ENCODE measurements at places on chromosomes 11 and 22.

- DNase-seq, result no peak
These were observed 415.9 kb upstream of the CADM1 start for GRCh38 chr11:115920092-115920461.

GRCh38 chr11:5137014-5137413, 1.1 kb downstream of the OR52A5 start:
- no peak for DNase-seq

GRCh38 chr22:32697331-32697995, 104.0 kb upstream of the TIMP3 start:
- DNase-seq, result no peak

GRCh38 chr11:66567787-66568123, 651 bp downstream of the CTSF start:
- no peak for DNase-seq

GRCh38 chr11:118574636-118575035, 2.4 kb downstream of the ARCN1 start:
- no peak for DNase-seq

- DNase-seq, result no peak
These were observed 242.7 kb downstream of the LARGE1 start for GRCh38 chr22:33677536-33677935.

DNA sequence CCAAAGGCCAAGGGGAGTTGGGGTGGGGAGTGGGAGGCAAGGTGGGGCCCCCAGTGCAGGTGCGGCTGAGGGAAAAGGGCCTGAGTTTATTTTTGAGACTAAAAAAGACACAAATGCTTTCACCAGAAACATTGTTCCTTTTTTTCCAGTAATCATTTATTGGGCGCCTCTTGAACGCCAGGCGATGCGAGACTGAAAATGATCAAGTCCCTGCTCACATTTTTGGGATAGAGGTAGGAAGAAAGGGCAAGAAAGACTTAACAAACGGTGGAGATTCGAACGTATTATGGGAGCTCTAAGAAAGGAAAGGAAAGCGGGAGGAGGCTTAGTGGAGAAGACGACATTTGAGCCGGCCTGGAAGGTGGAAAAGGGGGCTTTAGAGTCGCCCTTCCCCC, 796 bp upstream of the SF3B2 start:
- DNase-seq, result no peak

- DNase-seq, result no peak
These were observed 497.5 kb downstream of the SOX6 start for GRCh38 chr11:15858881-15859280.

DNA sequence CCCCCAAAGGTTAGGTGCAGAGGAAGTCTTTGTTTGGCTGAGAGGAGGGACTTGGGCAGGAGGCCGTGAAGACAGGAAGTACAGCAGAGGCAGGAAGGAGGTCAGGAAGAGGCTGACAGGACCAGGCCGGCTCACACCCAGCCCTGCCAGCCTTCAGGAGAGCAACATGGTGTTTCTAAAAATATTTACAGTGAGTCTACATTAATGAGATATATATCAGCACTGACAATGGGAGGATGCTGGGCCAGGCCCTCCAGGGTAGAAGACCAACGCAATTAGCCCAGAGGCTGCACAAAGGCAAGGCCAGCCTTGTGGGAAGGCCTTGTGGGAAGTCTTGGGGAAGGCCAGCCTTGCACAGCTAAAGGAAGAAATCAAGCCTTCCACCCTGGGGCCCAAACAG, 7.9 kb upstream of the APLNR start:
- no peak for DNase-seq

GRCh38 chr11:108135845-108136544, 14.6 kb downstream of the ACAT1 start:
- DNase-seq, result no peak

DNA sequence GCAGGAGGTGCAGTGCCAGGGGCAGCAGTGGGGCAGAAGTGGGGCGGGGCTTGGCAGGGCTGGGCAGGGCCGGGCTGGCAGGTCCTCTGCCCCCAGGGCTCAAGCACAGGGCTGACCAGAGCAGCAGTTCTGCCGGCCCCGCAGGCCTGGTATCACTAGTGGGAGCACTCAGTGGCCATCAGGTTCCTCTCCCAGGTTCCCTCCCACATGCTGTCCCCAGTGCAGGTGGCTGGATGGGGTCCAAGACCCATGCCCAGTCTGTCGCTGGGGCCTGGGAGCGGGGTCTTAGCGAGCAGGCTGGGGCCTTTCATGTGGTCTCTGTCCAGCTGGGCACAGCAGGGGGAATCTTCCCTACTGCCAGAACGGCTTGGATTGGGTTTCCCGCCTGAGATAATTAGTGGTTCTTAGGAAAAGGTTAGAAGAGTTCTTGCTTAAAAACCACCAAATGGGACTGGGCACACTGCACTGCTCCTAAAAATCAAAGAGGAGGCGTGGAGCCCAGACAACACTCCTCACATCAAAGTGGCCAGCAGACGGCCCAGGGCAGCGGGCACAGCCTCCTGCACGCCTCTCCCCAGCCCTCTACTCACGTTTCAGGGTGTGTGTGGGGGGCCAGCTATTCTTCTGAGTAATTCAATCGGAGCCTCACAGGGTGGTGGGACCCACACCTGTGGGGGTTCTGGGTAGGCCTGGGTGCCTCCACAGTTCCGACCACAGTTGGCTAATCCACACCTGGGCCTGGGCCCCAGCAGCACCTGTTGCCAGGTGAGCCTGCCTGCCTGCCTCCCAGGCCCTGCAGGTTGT, 45.6 kb downstream of the TPCN2 start:
- no peak for DNase-seq

DNA sequence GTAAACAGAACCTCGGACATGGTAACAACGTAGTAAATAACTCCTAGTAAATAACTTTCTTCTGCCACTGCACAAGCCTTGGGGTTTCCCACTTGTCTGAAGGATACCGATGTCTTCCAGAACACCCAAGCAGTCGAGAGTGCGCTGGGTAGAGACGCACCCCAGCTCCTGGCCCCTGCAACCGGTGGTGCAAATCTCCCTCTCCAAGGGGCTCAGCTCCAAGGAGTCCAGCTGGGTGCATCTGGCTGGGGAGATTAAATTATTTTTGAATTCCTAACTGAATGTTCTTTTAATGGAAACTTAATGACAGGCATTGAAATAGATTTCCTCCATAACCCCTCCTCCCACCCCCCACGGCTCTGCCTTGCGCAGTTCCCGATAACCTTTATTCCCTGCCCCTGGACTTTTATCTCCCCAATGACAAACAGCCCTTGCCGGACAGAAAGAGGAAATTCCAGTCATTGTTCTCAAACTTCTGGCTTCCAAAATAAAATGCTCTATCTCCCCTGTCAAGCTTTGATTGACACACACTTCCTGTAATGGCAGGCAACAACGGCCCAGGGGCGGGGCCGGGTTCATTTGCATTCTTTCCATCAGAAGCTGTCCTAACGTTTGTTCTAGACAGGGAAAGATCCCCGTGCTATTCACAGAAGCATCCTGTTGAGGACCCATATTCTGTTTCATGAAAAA, 31.2 kb downstream of the KCNJ1 start:
- DNase-seq, result no peak

- DNase-seq, result no peak
These were observed 4.0 kb downstream of the TCN1 start for GRCh38 chr11:59862252-59862651.

DNA sequence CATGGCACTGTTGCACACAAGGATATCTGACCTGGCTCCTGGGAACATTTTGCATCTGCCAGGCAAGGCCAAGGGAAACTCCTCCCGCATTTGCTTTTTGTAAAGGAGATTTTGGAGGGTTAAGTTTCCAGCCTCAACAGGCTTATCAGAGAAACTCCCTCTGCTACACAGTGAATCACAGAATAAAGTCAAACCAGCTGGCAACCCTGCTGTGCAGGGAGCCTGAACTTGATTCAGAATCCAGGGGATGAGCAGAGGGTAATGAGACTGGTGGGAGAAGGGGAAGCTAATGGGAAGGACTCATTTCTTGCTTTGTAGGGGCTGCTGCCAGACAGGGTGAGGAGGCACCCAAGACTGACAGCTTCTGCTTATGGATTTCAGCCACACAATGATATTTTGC, 185.3 kb upstream of the ISX start:
- no peak for DNase-seq

DNA sequence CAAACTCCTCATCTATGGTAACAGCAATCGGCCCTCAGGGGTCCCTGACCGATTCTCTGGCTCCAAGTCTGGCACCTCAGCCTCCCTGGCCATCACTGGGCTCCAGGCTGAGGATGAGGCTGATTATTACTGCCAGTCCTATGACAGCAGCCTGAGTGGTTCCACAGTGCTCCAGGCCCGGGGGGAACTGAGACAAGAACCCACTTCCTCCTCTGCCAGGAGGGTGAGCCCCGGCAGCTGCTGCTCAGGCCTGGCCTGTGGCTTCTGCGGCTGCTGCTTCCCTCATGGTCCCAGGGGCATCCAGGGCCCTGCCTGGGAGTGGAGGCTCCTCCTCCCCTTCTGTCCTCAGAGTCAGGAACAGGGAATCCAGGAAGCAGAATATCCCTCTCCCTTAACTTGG, 98.4 kb downstream of the ZNF280B start:
- DNase-seq, result no peak

Measured in iPS DF 6.9 (cell line).